ENCODE measurements at places on chromosomes 3 and 15. TPM values are rescaled to one million over a fixed set of nuclear protein-coding genes. Genes with fewer than 3 reads are reported as not detected.
A peak's percentile ranks its signal among the peaks of the same experiment; 100 is the strongest.

Gene GASK1A
- total RNA-seq = 0.18 TPM

Gene AGTR1
- 3.3 TPM for total RNA-seq

DNA sequence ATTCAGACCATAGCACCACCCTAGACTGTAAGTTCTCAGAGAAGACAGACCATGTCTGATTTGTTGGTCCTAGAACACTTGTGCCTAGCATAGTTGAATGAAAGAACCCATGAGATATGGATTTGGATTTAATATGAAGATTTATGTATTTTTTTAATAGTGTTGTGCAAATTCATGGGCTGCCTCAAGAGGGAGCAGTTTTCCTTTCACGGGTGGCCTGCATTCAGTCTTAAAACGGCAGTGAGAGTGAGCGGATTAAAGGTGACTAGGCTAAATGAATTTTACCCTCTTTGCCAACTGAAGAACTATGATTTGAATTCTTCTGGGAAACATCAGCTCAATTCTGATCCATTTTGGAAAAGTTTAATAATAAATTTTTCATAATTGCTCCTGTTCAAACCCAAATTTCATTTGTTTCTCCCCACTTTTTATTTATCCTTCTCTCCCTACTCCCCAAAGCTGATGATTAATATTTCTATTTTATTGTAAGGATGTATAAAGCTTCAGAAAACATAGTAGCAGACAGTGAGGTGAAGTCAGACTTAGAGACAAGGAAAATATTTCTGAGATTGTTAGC is 67.3 kb downstream of the MORC1 start:
- peak; percentile 19 for DNase-seq

- DNase-seq = no peak
Measured at GRCh38 chr3:178618896-178619295, 82.7 kb downstream of the KCNMB2 start.

DNA sequence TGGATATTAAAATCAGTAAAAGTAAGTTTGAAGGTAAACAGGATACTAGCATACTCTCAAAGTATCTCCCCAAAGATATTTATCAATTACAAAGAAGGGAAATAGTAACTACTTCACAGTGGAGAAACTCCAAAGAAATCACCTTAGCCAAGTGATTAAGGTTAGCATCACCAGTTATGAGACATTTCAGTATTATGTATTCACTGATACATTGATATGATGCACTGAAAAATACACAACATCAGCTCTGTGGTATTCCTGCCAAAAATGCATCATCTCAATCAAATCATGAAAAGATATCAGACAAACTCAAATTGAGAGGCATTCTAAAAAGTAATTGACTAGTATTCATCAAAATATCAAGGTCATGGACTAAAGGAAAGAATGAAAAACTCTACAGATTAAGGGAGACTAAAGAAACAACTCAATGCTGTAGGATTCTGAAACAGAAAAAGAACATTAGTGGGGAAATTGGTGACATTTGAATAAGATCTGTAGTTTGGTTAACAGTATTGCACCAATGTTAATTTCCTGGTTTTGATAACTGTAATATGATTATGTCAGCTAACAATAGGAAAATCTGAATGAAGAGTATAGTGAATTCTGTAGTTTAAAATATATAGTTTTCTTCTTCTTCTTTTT is 215.4 kb downstream of the UACA start:
- DNase-seq = no peak

Gene WDR93
- not detected for total RNA-seq

All from IMR-90 (cell line).